ENCODE measurements at places on chromosomes 12 and 14. TPM values are rescaled to one million over a fixed set of nuclear protein-coding genes. Genes with fewer than 3 reads are reported as not detected.

DNA sequence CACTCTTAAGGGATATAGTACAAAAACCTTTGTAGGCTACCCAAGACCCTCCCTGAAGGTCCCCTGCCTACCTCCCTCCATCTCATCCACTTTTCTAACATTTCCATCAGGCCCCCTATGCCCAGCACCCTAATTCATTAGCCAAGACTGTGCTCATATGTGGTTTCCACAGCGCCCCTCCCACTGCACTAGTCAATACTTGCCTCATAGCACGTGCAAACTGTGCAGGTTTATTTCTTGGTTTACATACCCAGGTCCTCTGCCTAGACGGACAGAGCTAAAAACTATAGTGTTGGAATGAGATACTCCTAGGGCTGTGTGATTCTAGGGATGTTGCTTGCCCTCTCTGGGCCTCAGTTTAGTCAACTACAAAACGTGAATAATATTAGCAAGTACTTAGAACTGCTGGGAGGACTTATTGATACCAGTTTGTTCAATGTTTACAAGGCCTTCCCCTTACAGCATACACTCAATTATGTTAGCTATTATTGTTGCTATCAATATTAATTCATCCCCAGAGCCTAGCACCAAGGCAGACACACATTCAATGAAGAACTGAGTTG is 50.4 kb downstream of the NUAK1 start:
- no peak overlapping the region for H3K4me3 ChIP-seq
- H3K36me3 ChIP-seq: peaks cover 35% of the 10 kb centered on the region
- H3K27ac ChIP-seq: no peak overlapping the region
- peaks cover 55% of the 10 kb centered on the region for H3K4me1 ChIP-seq

- DNase-seq: no peak
- H3K4me3 ChIP-seq: no peak overlapping the region
- H3K27ac ChIP-seq: no peak overlapping the region
- peaks cover 4% of the 10 kb centered on the region for H3K27me3 ChIP-seq
Observed at GRCh38 chr12:129127211-129127610, 273.9 kb downstream of the GLT1D1 start.

DNA sequence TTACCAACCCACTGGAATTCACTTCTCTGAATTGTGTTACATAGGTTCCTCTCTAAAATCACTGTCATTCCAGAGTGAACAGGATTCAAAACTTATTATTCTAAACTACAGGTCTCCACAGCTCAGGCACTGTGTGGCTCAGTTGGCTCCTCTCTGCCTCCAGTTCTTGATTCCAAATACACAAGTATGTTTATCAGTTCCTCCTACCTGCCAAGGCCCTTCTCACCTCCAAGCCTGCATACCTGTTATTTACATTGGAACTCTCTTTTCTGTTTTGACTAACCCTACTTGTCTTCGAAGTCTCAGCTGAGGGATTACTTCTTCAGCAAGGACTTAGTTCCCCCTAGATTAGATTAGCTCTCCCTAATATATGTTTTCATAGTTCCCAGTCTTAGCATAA is 397.6 kb upstream of the TMTC1 start:
- DNase-seq: no peak
- H3K27me3 ChIP-seq: no peaks in the 10 kb centered on the region

DNA sequence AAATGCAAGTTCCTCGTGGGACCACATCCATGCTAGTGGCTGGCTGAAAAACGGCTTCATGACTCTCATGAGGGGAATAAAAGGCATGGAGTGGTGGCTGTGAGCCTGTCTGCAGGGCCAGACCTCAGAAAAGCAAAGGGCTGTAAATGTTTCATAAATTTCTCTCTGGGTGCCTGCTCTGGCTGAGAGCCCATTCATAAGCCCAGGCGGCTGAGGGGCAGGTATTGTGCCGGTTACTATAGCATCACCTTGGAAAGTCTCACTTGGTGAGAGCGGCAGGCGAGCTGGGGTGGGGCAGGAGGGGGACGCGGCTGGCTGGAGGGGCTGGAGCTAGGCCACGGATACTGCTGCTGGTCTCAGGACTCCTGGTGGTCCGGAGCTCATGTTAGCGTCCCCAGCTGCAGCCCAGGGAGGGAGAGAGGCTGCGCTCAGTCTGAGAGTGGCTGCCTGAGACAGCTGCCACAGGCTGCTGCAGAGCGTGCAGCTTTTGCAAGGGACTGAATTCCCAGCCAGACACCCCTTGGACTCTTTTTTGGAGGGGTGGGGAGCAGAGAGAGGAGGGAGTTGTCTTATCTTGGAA is at the start of gene SLC17A8:
Gene SLC17A8, plus strand, starts transcription at position 431 of the 580 bp plus-strand sequence. CDS start 318 bp downstream, outside the sequence.
- H3K4me3 ChIP-seq: no peak within 1 kb of the TSS
- H3K27ac ChIP-seq: no peak within 1 kb of the TSS
- DNase-seq: no peak
- H3K27me3 ChIP-seq: no peaks in the 10 kb centered on the region
- peaks cover 10% of the 10 kb centered on the region for H3K4me1 ChIP-seq

DNA sequence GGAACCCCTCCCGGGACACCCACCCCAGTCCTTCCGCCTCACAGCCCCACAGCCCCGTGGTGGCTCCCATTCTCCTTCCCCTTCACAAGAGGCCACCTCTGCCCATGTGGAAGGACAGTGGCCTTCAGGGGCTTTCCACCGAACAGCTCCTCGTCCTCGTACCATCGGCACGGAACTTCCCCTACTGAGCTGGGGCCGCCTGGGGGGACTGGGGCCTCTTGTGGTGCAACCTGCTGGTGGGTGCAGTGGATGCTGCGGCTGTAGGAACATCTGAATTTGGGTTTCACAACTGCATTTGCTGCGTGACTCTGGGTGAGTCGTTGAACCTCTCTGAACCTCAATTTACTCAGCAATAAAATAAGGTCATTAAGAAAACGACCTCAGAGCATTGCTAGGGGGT is 50.9 kb downstream of the RFLNA start:
- no peak overlapping the region for H3K4me3 ChIP-seq
- no peak overlapping the region for H3K27ac ChIP-seq
- DNase-seq: no peak

GRCh38 chr14:69708586-69709560 is 58.1 kb upstream of the SRSF5 start:
- peaks cover 47% of the 10 kb centered on the region for H3K36me3 ChIP-seq
- H3K27ac ChIP-seq: no peak overlapping the region
- H3K27me3 ChIP-seq: no peaks in the 10 kb centered on the region
- no peak for DNase-seq
- H3K4me1 ChIP-seq: peaks cover 89% of the 10 kb centered on the region

DNA sequence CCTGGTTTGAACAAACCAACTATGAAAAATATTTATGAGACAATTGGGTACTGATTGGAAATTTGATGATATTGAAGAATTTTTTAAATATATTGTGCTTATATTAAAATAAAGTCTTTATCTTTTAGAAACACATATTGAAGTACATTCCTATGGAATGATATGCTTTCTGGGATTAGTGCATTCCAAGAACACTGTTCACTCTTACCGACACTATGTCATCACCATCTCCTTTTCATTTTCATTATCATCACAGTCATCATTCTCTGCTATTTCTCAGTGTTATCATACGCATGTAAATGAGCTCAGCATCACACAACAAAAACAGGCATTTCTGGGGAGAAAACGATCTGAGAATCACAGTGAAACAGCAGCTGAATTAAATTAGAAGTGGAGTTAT is 513.3 kb upstream of the CCDC196 start:
- H3K4me3 ChIP-seq: no peak overlapping the region
- no peaks in the 10 kb centered on the region for H3K27me3 ChIP-seq
- H3K4me1 ChIP-seq: no peaks in the 10 kb centered on the region
- no peak for DNase-seq

DNA sequence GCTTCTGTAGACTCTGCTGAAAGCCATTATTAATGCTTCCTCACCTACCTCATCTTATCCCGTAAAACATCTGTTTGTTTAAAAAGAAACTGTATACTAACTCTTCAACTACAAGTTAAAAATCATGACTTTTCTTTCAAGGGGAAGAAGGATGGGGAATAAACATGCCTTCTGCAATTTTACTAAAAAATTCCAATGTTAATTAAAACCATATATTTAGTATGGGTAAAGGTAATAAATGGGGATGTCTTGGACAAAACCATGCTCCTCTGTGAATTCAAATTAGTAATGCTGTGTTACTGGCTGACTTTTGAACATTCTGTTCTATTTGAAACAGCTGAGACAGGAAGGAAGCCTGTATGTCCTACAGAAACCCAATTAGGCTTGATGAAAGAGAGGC is 311.1 kb upstream of the DIO2 start:
- H3K27me3 ChIP-seq: no peaks in the 10 kb centered on the region
- no peak overlapping the region for H3K27ac ChIP-seq

GRCh38 chr12:105100207-105100985 is 7.1 kb upstream of the WASHC4 start:
- no peaks in the 10 kb centered on the region for H3K27me3 ChIP-seq
- DNase-seq: no peak
- no peak overlapping the region for H3K4me3 ChIP-seq
- H3K36me3 ChIP-seq: no peaks in the 10 kb centered on the region
- H3K27ac ChIP-seq: no peak overlapping the region
- no peaks in the 10 kb centered on the region for H3K4me1 ChIP-seq

DNA sequence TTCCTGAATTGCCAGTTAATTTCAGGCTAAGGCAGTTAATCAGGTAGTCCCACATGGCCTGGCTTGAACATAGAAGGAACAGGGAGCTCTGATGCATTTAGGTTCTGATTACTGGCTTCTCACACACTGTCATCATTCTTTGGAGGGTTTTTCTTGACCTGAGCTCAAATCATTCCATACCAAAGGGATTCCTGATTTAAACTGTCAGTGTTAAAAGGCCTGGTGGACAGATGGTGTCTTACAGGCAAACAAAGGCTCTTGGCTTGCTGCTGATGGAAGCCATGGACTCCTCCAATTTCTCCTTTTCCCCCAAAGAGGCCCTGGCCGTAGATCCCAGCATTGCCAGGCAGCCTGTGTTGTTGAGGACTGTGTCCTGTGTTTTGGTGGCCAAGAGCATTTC is 30.2 kb downstream of the CACNA1C start:
- no peak for DNase-seq
- H3K4me1 ChIP-seq: peaks cover 34% of the 10 kb centered on the region
- H3K4me3 ChIP-seq: no peak overlapping the region

DNA sequence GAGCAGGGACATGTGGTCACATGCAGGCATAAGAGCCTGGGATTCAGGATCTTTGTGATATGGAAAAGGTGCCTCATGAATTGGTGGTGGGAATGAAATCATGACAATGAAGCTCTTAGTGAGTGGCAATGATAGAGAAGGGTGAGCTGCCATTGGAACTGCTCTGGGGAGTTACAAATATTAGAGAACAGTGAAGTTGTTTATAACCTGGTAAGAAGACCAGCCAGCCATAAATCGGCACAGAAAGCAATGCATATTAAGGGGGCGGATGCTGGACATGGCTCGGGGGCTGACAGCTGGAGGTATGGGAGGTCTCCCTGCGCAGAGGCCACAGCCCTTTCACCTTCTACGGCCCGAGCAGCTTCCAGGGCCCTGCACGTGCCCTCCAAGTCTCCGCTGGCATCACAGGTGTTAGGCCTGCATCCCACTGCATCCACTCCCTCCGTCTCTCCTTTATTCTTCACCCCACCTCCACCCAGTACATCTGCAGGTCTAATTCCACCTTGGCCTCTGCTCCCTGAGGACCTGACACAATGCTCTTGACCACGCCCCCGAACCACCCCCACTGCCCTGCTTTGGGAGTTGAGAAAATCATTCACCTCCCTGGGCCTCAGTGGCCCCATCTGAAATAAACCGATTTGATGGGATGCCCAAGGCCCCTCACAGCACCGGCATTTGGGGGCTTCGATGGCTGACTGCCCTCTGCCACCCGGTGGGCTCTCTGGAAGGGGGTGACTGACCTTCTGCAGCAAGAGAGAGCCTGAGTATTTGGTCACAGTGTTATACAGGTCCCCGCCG is 4.1 kb downstream of the CACNA2D4 start:
- no peak overlapping the region for H3K4me3 ChIP-seq
- peaks cover 10% of the 10 kb centered on the region for H3K4me1 ChIP-seq
- no peaks in the 10 kb centered on the region for H3K27me3 ChIP-seq
- no peak overlapping the region for H3K27ac ChIP-seq
- H3K36me3 ChIP-seq: no peaks in the 10 kb centered on the region

GRCh38 chr14:78997811-78998210 is 827.6 kb downstream of the NRXN3 start:
- H3K27ac ChIP-seq: no peak overlapping the region
- no peak for DNase-seq
- H3K4me3 ChIP-seq: no peak overlapping the region
- no peaks in the 10 kb centered on the region for H3K4me1 ChIP-seq
- no peaks in the 10 kb centered on the region for H3K36me3 ChIP-seq

GRCh38 chr12:120130011-120130410 is 13.5 kb upstream of the RAB35 start:
- H3K27ac ChIP-seq: no peak overlapping the region
- peaks cover 6% of the 10 kb centered on the region for H3K4me1 ChIP-seq
- peaks cover 93% of the 10 kb centered on the region for H3K36me3 ChIP-seq
- no peak overlapping the region for H3K4me3 ChIP-seq

GRCh38 chr12:95118138-95118787 is 44.8 kb upstream of the NR2C1 start:
- H3K27ac ChIP-seq: no peak overlapping the region
- H3K27me3 ChIP-seq: no peaks in the 10 kb centered on the region
- peaks cover 8% of the 10 kb centered on the region for H3K36me3 ChIP-seq
- no peak for DNase-seq
- peaks cover 6% of the 10 kb centered on the region for H3K4me1 ChIP-seq
- no peak overlapping the region for H3K4me3 ChIP-seq

The PIWIL1 gene
- total RNA-seq: not detected

The MIPOL1 gene
- 5.3 TPM for total RNA-seq

The CCDC198 gene
- not detected for total RNA-seq

The AVPR1A gene
- 4.6 TPM for total RNA-seq

The DLGAP5 gene
- total RNA-seq: 0.15 TPM

The RTRAF gene
- 193 TPM for total RNA-seq

The RND1 gene
- 0.52 TPM for total RNA-seq

The MDP1 gene
- total RNA-seq: 22.6 TPM

The KCNH5 gene
- total RNA-seq: 0.66 TPM

The FLRT2 gene
- total RNA-seq: 41.9 TPM

The SLC25A21 gene
- total RNA-seq: 1.6 TPM

The CLMN gene
- total RNA-seq: 10.0 TPM
